H54 (cell line): ENCODE measurements at places on chromosomes 16 and 17.
A peak's percentile ranks its signal among the peaks of the same experiment; 100 is the strongest.

DNA sequence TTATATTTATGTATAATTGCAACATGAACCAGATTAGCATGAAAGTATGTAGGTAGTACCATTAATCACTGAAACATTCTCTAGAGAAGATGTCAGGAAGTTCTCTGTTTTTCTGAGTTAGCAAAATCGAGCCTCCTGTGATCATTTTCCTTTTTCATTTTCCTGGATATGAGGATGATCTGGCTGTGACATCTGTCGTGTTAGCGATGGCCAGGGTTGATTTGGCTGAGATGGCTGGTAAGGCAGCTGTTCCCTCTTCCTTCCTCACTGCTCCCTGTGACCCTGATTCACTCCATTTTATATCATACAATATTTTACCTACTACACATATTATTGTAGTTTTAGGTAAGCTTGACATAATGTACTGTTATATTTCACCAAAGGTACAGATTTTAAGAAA lies 10.3 kb downstream of the CNTNAP4 start:
- DNase-seq: no peak

DNA sequence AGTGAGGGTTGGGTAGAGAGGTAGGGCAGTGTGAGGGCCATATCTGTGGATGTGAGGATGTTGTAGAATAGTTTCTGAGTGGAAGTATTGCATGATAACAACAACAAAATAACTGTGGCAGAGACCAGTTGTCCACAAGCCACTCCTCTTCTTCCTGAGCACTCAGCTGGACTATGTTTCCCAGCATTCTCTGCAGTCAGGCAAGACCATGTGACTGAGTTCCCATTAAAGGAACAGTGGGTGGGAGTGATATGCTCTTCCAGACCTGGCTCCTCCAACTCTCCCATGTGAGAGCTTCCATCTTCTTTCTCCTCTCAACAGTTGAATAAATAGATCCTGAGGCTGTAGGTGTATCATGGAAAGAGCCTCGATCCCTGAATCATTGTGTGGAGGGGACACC lies 272.4 kb downstream of the CBLN1 start:
- DNase-seq: no peak

GRCh38 chr17:19003543-19004420 lies 782 bp downstream of the FAM83G start:
- DNase-seq: peak; percentile 65

DNA sequence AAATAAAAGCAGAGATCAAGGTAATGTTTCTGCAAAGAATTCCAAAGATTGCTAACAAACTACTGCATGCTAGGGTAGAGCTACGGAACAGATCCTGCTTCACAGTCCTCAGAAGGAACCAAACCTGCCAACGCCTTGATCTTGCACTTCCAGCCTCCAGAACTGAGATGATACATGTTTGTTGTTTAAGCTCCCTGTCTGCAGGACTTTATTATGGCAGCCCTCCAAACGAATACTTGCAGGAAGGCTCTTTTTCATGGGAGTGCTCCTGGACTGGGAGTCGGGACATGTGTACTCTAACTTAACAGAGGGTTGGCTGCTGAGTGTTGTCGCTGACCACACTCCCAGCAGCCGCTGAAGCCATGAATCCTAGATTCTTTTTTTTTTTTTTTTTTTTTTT lies 808.8 kb upstream of the EEF2KMT start:
- no peak for DNase-seq

DNA sequence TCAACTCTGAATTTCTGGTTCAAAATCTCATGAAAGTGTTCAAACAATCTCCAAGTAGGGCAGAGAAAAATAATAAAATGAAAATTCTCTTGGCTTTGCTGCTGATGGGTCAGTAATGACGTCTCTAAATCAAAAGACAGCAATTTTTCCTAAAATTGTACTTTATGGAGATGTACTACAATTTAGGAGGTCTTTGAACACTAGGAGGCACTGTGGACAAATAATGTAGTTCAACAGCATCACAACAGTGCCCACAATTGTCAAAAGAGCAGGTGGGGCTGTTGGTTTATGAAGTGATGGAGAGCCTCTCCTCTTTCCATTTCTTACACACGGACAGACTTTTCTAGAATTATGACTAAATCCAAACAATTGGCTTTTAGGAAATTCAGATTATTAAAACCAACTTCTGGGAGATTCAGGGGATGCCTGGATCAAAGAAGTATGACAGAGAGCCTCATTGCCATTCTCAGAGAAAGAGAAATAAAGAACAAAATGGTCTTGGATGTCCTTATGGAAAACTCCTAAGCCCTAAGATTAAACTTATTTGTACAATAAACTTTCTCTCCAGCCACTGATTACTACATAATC lies 23.8 kb downstream of the EZH1 start:
- peak; percentile 32 for DNase-seq

- no peak for DNase-seq
Measured at GRCh38 chr17:42131981-42132432, 9.4 kb downstream of the HSPB9 start.
